IPS-NIHi11 (cell line): ENCODE measurements at places on chromosomes 4 and X.

DNA sequence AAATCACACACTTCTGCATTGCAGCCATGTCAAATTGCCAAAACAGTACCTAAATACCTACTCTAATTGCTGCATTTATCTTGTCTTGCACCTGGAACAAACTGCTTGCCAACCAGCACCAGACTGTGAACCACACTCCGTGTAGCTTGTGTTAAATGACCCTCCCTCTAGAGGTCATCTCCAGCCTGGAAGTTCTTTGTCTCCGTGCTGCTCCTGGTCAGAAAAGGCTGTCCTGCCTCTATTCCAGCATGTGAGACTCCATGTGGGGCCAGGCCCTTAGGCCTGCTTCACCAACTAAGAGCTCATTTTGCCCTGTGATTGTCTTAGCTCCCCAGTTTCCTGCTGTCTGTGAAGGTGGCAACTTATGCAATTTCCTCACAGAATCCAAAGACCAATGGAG, 28.3 kb downstream of the CNGA2 start:
- DNase-seq = no peak

GRCh38 chrX:154834562-154834961, at the start of gene SMIM9:
Gene SMIM9 (minus strand): TSS chrX:154834662. CDS start chrX:154830856, 3,806 bp downstream.
- DNase-seq = no peak

- DNase-seq = no peak
These were observed 18.6 kb downstream of the TBC1D1 start for GRCh38 chr4:37909332-37910090.

GRCh38 chrX:31136144-31136611, 64.3 kb upstream of the FTHL17 start:
- no peak for DNase-seq

DNA sequence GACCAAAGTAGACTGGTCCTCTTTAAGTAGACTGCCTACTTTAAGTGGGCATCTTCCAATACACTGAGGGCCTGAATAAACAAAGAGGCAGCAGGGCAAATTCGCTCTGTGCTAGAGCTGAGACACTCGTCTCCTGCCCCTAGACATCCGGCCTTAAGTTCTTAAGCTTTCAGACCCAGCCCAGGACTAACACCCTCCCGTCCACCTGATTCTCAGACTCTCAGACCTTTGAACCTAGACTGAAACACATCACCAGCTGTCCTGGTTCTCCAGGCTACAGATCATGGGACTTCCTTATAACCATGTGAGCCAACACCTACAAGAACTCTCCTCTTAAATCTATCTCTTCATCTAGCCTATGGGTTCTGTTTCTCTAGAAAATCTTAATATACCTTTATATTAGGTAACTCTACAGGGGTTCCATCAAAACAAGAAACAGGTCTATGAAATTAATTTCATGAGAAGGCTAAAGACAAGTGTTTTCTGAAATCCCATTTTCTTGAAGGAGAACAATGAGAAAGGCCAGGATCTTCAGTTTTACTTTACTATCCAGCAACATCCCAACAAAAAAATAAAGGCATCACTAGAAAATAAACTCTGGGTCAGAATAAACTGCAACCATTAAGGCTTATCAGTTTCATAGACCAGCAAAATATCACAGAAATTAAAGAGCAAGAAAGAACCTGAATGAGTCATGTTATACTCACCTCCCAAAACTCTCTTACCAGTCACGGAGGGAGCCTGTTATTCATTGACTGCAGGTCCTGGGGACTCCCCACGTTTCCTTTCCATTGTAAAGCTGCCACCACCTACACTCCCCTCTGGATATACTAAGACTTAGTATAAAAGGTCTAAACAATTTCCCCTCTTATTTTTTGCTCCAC, 14.8 kb downstream of the ADGRA3 start:
- no peak for DNase-seq

DNA sequence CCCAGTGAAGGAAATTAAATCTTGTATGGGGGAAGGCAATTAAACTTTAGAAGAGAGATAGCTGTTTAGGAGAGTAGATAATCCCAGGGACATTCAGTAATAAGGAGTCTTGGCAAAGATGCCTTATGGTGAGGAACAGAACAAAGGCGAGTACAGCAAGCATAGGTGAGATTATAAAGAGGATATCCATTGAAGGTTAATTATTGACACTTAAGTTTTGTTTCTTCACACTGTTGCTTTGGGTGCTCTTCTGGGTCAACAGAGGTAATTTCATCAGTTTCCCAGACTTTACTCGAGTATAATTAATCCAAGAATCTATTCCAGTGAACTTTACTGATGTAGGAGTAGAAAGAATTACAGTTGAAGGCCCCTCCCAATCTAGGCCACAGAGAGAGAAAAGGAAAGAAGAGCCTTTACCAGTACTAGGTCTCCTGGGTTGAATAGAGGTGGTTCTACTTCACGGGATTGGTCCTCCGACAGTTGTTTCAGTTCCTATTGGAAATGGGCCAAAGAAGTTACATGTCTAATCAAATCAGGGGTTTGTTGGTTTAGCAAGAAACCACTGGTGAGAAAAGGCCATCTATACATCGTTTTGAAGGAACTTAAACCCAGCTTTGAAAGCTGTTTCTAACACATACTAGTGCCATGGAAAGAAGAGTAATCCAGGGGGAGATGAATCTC, 27.2 kb downstream of the EPGN start:
- no peak for DNase-seq
